ENCODE measurements at places on chromosomes 1 and 21.

DNA sequence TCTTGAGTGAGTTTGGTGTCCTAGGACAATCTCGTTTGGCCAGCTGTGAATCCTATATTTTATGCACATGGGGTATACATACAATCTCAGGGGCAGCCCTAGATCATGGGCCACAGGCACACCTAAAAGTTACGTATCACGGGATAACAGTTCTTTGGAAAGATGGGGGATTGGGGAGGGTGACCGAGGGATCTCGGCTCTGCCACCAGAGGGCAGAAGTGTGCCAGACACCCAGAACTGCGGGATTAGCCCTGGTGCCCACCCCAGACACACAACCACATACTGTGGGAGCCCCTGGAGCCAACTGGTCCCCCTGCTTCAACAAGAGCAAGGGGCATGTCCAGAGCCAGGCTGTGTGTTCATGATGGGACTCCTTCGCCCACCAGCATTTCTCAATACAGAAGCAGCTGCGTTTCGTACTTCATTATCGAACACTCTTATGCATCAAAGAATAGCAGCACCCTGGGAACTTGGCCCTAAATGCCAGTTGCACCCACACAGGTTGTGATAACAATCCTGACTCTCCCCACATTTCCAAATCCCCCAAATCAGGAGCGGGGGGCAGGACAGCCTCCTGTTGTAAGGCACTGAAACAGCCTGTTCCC is 37.4 kb downstream of the TMCO4 start:
- peak; percentile 64 for DNase-seq

DNA sequence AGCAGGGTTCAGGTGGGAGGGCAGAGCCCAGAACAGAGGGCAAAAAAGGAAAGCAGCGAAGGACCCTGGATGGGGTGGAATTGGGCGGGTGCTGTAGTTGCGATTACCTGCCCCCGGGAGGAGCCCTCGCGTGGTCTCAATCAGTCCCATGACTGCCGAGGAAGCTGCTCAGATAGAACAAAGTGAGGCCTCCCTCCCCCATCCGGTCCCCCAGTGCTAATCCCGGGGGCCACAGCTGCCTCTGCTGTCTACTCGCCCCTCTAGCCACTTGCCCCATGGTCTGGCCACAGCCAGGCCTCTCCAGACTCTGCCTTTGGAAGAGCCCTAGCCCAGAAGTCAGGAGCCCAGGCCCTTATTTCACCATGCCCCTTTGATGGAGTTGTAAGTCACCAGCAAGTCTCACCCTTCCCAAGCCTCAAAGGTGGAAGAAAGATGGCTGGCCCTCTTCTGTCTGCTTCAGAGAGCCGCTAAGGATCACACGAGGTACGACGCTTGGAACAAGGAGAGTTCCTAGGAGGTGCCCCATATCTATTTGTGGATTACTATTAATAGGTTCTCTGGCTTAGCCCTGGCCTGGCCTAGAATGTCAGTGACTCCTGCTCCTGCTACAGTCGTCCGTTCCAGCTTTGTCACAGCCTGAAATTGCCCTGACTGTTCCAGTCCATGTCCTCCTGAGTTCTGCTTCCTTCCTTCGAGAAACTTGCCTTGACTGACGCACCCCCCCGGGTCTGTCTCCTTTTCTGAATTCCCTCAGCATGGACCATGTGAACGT is 16.4 kb downstream of the ECHDC2 start:
- peak; percentile 50 for DNase-seq

- DNase-seq = no peak
Observed at GRCh38 chr1:177164380-177165068, at the start of gene ASTN1. Gene ASTN1 (minus strand): TSS chr1:177164712. CDS start chr1:177164676, 36 bp downstream.

DNA sequence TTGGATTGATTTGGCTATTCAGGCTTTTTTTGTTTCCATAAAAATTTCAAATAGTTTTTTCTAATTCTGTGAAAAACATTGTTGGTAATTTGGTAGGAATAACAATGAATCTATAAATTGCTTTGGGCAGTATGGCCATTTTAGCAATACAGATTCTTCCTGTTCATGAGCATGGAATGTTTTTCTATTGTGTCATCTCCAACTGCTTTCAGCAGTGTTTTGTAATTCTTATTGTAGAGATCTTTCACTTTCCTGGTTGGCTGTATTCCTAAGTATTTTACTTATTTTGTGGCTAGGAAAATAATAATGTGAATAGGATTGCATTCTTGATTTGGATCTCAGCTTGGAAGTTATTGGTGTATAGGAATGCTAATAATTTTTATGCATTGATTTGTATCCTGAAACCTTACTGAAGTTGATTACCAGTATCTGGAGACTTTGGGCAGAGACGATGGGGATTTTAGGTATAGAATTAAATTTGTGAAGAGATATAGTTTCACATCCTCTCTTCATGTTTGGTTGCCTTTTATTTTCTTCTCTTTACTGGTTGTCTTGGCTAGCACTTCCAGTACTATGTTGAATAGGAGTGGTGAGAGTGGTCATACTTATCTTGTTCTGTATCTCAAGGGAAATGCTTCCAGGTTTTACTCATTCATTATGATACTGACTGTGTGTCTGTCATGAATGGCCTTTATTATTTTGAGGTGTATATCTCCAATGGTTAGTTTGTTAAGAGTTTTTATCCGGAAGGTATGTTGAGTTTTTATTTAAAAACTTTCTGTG is 57.3 kb downstream of the DRAM2 start:
- DNase-seq = no peak

DNA sequence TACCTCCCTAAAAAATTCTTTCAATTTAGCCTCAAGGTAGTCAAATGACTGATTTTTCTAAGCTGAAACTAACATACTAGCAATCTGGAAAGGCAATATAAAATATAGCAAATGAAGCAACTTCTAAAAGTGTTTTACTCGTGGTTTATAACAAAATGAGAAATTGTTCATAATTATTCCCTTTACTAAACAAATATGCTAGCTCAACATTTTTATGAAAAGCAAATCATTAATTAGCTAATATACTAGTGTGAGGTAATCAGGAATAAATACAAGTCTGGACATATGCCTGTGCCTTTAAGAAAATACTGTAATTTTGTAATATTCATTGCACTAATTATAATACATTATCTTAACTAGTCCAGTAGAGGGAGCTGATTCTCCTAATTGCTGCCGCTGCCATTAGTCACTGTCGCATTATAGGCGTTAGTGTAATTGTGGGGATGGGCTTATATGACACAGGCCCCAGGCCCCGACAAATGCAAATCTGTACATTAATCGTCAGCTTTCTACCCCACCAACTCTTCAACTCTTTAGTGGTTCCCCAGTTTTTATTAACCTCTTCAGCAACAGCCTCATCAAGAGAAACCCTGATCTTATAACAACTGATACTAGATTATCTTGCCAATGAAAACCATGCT is 160.9 kb downstream of the GABPA start:
- no peak for DNase-seq

GRCh38 chr1:40607921-40608320 is 57.6 kb downstream of the RIMS3 start:
- no peak for DNase-seq

- no peak for DNase-seq
Observed at GRCh38 chr1:174966008-174966572, 33.7 kb upstream of the CACYBP start.

- DNase-seq = no peak
Observed at GRCh38 chr1:112721966-112722524, 6.9 kb upstream of the PPM1J start.

GRCh38 chr1:150804671-150805070 is 3.4 kb downstream of the CTSK start:
- DNase-seq = no peak

- no peak for DNase-seq
Observed at GRCh38 chr1:38308780-38309179, 262.2 kb upstream of the POU3F1 start.

DNA sequence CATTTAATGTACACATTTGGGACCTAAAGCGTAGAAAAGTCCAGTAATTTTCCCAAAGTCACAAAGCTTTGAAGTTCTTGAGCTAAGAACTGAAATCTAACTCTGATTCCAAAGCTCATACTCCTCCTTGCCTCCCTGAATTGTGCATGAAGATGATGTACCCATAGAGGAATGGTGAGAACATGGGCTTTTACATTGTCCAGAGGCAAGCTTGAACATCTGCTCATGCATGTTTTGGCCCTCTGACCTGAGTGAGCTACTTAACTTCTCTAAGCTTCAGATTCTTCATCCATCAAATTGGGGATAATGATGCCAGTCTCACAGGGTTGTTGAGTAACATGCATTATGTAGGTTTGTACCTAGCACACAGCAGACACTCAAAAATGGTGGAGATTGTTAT is 258.4 kb upstream of the HOOK1 start:
- no peak for DNase-seq

GRCh38 chr1:85406887-85407533 is 57.9 kb downstream of the DDAH1 start:
- no peak for DNase-seq

DNA sequence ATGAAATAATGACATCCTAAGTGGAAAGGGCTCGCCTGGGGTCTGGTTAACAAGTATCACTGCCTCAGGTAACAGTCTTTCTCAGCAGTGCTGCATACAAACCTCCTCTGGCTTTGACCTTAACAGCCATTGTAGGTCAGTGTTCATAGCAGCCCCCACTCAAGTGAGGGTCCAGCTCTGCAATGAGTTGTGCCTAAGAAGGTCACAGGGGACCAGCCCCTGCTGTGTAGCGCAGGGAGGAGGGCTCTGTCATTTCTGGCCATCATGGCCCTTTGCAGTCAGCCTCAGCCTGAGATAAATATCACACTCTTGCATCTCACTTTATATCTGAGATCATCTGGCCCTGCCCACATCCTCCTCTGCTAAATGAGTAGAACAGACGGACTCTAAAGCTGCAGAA is 18.1 kb upstream of the MYSM1 start:
- DNase-seq = no peak

DNA sequence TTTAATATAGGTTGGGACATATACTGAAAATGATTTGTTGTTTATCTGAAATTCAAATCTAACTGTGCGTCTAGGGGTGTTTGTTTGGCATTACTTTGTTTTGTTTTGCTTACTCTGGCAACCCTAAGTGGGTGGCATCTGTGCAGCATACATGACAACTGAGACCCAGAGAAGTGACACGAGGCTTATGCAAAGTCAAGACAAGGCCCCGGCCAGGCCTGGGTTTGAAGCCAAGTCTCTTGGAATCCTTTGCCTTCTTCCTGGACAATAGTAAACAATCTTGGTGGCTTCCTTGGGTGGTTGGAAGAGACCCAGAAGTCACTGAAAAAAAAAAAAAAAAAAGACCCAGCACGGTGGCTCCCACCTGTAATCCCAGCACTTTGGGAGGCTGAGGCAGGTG is 197.6 kb upstream of the TMEM51 start:
- DNase-seq = no peak

DNA sequence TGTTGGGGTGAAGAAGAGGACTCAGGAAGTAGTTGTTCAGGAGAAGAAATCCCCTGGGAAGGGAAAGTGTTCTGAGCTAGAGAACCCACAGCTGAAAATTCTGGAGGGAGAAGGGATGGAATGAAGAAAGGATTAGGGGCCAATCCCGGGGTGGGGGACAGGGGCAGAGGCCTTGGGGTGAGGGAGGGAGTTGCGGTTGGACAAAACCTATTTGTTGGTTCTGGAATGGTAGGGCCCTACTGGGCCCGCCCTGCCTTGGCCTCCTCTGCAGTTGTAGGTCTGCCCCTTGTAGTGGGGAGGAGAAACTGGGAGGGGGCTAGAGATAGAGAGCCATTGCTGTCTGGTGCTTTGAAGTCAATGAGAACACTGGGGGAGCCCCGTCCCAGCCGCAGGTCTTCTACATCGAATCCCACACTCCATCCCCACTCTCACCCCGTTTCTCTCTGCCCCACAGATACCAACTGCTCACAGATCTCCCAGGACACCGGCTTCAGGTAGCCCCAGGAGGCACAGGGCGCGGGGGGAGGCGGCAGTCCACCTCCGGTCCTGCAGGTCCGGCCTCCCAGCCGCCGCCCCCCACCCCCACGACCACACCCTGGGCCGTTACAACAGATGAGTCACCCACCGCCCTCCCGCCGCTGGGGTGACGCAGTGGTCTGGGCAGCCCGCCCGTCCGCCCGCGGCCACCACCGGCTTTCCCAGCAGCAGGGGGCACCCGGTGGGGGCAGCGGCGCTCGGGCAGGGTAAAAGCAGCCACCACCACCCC is 1.1 kb downstream of the TAGLN2 start:
- peak; percentile 95 for DNase-seq

GRCh38 chr1:206000641-206001339 is 2.4 kb downstream of the RAB7B start:
- no peak for DNase-seq

GRCh38 chr1:34781071-34781843 is at the start of gene GJB3:
Gene GJB3 (plus strand): TSS chr1:34781214. CDS start chr1:34784763, 3,549 bp downstream.
- peak; percentile 52 for DNase-seq

All from 8988T (cell line).